ENCODE measurements at places on chromosomes 2 and 18. TPM values are rescaled to one million over a fixed set of nuclear protein-coding genes. Genes with fewer than 3 reads are reported as not detected.

Gene C2orf66
- not detected for total RNA-seq

Gene TCF23
- 0.13 TPM for total RNA-seq

Gene CTLA4
- total RNA-seq = 1.1 TPM

Gene SP140
- total RNA-seq = 13.3 TPM

Gene DYNC1I2
- 75.9 TPM for total RNA-seq

All from upper lobe of left lung (tissue), 6 donors.